Spinal cord (tissue), 10 donors: ENCODE measurements at places on chromosomes 13 and 19.

DNA sequence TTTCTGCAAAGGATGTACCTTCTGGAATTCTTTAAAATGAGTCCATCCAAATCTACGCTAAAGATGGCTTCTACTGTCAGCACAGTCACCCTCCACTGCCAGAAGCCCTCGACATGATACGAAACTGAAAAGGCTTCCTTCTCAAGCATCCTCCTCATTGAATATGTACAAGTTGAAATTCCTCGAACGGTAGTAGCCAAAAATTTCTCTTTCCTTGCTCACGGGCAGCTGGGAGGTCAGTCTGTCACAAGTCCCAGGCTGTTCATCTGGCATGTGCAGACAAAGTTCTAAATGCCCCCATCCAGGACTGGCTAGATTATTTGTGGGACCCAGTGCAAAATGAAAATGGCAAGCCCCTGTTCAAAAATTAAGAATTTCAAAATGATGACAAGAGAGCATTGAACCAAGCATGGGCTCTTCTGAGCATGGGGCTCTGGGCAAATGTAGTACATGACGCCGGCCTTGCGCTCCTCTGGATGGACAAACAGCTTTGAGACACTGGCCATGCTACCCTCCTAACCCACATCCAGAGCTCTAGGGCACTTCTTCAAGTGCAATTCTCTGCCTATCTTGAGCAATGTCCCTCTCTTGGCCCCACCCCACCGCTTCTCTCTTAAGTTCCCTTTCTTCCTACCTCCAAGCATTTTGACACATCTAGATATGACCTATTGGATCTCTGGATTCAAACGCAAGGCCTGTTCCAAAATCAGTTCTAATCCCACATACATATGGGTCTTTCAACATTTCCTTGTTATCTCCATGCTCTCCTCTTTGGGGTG lies 78.9 kb upstream of the FLT1 start:
- H3K27ac ChIP-seq, result no peak overlapping the region
- no peak for DNase-seq
- no peak overlapping the region for H3K4me3 ChIP-seq

DNA sequence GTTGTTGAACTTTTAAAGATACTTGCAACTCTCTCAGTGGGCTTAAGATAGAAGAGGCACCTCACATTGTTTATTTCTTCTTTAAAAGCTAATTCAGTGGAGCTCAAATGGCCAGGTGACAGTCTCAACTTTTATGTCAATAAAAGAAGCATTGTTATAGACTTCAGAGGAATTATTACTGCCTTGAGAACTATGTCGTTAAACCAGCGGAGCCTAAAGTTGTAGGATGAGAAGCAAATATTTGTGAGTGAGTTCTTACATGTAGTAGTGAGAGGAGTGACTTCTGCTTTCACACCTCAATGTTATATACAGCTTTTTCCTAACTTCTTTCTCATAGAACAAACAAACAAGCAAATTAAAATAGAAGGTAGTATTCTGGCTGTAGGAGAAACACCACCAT lies 31.2 kb upstream of the DGKH start:
- H3K4me1 ChIP-seq, result no peaks in the 10 kb centered on the region
- no peaks in the 10 kb centered on the region for H3K27me3 ChIP-seq
- no peak overlapping the region for H3K4me3 ChIP-seq
- H3K36me3 ChIP-seq, result no peaks in the 10 kb centered on the region
- DNase-seq, result no peak

- H3K27me3 ChIP-seq, result no peaks in the 10 kb centered on the region
- H3K36me3 ChIP-seq, result peaks cover 52% of the 10 kb centered on the region
- no peak overlapping the region for H3K27ac ChIP-seq
- no peak for DNase-seq
These were observed 1.8 kb downstream of the FIZ1 start for GRCh38 chr19:55597501-55597921.

DNA sequence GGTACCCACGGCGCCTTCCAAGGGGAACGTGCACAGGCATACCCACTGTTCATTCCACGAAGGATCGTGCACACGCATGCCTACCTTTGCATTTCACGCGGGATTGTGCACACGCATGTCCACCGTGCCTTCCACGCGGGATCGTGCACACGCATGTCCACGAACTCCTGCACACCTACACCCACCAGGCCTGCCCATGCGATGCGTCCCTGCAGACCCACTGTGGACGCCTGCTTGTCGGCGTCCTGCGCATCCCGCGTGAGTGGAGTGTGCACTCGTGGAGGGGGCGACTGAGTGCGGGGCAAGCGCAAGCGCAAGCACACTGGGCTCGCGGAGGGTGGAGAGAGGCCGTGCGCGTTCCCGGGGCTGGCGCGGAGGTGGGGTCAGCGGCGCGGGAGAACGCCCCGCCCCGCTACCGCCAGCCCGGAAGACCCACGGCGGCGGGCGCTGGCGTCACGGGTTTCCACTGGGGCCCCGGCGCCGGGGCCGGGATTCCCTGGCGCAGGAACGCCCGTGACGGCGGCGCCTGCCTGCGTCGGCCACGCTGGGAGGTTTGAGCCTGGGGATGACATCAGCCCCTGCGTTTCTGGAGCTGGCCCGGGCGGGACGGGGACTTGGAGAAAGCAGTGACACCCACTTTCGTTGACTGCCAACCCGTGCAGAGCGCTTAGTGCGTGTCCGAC lies 18.7 kb downstream of the GADD45B start:
- H3K27me3 ChIP-seq, result peaks cover 7% of the 10 kb centered on the region
- H3K36me3 ChIP-seq, result peaks cover 4% of the 10 kb centered on the region
- H3K27ac ChIP-seq, result peak overlapping the region; percentile 61
- peak; percentile 90 for DNase-seq

- DNase-seq, result no peak
- no peak overlapping the region for H3K4me3 ChIP-seq
- H3K27me3 ChIP-seq, result no peaks in the 10 kb centered on the region
- no peaks in the 10 kb centered on the region for H3K36me3 ChIP-seq
- no peak overlapping the region for H3K27ac ChIP-seq
These were observed 88.4 kb upstream of the IRS2 start for GRCh38 chr13:109874484-109875454.

GRCh38 chr13:80297503-80297902 lies 43.4 kb downstream of the SPRY2 start:
- H3K27ac ChIP-seq, result no peak overlapping the region
- H3K4me3 ChIP-seq, result no peak overlapping the region
- no peaks in the 10 kb centered on the region for H3K4me1 ChIP-seq
- H3K27me3 ChIP-seq, result no peaks in the 10 kb centered on the region

GRCh38 chr19:12450844-12451243 lies 10.0 kb upstream of the ZNF443 start:
- H3K4me3 ChIP-seq, result no peak overlapping the region
- H3K27ac ChIP-seq, result no peak overlapping the region
- H3K27me3 ChIP-seq, result no peaks in the 10 kb centered on the region
- DNase-seq, result no peak
- H3K4me1 ChIP-seq, result no peaks in the 10 kb centered on the region
- H3K36me3 ChIP-seq, result no peaks in the 10 kb centered on the region

DNA sequence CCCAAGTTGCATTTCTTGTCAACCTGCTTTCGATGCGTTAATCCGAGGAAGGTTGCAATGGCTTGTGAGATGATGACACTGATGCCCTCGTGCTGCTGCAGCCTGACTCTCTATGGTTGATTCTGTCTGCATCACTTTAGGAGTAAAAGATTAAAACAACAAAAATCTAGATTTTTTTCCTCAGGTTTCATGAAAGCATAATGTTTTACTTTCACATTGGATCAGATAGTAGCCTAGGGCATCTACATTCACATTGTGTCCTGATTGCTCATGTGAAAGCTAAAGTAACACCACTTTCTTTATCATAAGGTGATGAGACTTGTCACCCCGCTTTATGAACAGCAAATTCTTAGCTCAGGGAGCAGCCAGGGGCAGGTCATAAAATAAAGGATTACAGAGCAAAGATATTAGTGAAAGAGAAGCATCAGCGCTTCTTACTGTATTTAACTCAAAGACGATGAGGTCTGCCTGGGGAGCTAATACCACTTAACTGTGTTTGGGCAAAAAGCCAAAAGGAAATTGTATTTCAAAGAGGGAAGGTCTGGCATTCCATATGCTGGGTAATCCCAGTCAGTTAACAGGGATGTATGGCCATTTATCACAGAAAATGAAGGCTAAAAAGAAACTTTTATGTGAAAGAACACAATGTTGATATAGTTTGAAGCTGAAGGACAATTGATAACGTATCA lies 270.5 kb downstream of the GPC6 start:
- H3K27me3 ChIP-seq, result no peaks in the 10 kb centered on the region
- no peak overlapping the region for H3K27ac ChIP-seq
- H3K4me1 ChIP-seq, result no peaks in the 10 kb centered on the region
- no peaks in the 10 kb centered on the region for H3K36me3 ChIP-seq
- DNase-seq, result peak; percentile 87
